AG10803 (cell line): ENCODE measurements at places on chromosomes 5 and 9.

DNA sequence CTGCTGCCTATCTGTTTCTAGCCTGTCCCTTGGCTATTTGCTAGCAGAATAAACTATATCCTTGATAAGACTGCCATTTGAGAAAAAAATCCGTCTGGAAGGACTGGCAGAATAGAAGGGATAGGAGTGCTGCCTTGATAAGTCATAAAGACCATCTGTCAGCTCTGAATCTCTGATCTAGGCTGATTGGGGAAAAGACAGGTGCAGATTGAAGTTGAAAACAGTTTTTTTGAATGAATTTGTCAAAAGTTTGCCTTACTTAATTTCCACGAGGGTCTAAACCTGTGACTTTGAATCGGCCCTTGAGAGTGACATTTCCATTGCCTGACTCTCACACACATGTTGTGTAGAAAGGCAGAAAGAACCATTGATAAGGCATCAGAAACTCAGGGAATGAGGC, 218.6 kb downstream of the MAN2A1 start:
- DNase-seq, result no peak

GRCh38 chr9:137486141-137486490, 27.0 kb upstream of the NSMF start:
- no peak for DNase-seq

DNA sequence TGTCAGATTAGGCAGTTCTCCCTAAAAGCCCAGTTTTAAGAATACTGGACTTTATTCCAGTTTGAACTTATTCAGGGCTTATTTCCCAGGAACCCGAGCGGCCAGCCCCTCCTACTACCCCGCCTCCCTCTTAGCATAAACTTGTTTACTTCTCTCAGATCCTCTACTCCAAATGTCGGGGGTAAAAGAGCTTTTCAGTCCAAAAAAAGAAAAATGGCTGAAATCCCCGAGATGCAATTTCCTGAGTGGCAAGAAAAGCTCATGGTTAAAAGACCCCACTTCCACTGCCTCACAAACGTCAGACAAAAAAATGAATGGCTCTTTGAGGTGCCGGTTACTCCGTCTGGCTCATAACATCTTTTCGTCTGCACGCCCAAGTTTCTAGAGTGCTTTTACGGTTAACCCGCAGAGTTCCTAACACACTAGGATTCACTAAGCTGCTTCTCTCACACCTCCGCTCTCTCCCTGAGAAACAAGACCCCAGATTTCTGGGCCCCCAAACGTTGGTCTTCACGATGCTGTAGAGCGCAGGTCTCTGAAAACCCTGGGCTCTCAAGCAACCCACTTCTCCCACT, 402 bp downstream of the BRD8 start:
- peak; percentile 20 for DNase-seq

DNA sequence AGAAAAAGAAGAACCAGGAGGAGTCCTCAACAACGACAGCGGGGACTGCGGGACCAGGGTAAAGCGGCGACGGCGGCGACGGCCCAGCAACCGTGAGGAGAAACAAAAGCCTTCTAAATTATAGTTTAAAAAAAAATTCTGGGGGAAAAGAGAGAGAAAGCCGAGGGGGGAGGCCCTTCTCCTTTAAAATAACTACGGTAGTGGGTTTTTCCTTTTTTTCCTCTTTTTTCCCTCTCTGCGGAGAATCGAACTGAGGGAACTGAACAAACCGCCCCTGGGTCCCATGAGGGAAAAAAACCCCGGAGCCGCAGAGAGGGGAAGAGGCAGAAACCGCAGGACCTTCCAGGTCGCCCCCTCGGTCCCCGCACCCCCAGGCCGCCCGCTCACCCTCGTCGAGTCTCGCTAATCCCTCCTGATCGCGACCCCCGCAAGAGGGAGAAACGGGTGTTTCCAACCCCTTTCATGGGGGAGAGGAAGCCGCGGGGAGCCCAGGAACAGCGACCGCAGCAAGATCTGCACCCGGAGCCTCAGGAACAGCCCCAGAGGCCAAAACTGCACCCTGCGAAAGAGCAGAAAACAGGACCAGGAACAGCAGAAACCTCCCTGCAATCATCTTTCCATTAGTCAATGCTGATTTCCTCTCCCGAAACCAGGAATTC, 453 bp downstream of the CPEB4 start:
- peak; percentile 35 for DNase-seq

GRCh38 chr5:77139001-77139400, 51.9 kb upstream of the ZBED3 start:
- peak; percentile 7 for DNase-seq

DNA sequence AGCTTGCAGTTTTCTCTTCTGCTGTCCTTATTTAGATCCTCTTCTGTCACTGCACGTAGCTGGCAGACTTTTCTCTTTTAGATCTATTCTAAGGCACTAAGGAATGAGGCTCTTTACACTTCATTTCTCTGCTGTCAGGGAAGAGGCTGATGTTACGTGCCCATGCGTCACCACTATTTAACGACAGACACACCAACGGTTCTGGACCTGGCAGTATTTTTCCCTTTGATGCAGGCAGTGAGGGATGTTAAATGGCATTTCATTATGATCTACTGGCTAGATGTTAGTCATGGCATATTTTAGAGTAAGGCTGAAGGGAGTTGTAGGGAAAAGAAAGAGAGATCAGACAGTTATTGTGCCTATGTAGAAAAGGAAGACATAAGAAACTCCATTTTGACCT, 8.2 kb upstream of the CRHBP start:
- no peak for DNase-seq

- DNase-seq, result no peak
Observed at GRCh38 chr9:30235068-30235467, 2149.4 kb upstream of the ACO1 start.

DNA sequence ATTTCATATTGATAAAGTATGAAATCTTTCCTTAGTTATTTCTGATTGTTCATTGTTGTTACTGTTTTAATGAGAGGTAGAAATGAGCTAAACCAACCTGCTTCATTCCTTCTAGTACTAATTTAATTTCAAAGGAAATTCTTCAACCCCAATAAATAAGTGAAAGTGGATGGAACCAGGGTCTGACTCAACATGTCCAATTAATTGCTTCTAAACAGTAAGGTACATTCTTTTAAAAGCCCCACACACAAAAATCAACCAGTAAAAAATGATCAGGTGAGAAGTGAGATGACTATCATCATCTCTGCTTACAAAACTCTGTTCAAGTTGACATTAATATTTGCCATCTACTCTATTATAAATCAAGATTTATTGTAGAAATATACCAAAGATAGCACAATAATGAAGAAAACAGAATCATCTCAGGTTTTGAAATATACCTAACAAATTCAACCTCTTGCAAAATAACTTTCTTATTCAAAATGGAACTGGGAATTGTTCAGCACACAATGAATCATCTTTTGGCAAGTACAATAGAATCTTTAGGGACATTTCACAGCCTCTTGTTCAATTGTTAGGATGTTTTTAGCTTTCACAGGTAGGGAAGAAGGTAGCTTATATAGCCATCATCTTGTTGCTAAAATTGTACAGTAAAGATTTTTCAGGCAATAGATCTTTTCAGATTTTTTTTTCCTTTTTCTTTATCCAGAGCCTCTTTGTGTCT, 114.5 kb downstream of the RPS23 start:
- DNase-seq, result peak; percentile 49

GRCh38 chr5:161851691-161852299, 3.9 kb downstream of the GABRA1 start:
- no peak for DNase-seq

DNA sequence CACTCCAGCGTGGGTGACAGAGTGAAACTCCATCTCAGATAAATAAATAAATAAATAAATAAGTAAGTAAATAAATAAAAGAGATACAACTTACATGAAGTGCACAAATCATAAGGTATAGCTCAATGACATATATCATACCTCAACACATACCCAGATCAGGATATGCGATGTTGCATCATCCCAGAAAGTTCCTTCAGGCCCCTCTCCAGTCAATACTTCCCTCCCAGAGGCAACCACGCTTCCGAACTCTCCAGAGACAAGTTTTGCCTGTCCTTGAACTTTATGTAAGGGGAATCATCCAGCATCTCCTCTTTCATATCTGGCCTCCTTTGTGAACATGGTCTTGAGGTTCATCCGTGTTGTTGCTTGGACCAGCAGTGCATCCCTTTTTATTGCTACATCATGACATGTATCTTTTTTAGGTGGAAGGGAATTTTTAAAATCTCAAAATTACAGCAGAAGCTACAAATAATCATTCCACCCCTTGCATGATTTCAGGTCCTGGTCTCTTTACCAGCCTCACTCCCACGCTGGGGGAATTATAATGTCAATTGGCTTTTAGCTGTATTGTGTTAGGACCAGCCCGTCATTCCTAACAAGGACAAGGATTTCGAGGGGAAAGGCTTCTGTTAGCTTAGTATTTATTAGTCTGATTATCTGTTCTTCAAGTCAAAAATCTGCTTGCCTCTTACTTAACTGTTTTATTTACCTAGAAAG, 32.9 kb upstream of the AOPEP start:
- no peak for DNase-seq

- DNase-seq, result no peak
Observed at GRCh38 chr5:165127941-165128340, 1622.5 kb downstream of the MAT2B start.

- no peak for DNase-seq
Observed at GRCh38 chr9:107938801-107939386, 449.3 kb upstream of the KLF4 start.

GRCh38 chr5:130032807-130033206, 128.5 kb downstream of the CHSY3 start:
- DNase-seq, result peak; percentile 60
